ENCODE measurements at places on chromosomes 7 and 10. TPM values are rescaled to one million over a fixed set of nuclear protein-coding genes. Genes with fewer than 3 reads are reported as not detected.

The SLC13A4 gene
- 0.76 TPM for total RNA-seq

The CPN1 gene
- total RNA-seq = not detected

The TMEM196 gene
- total RNA-seq = 0.13 TPM

The PIK3CG gene
- 0.11 TPM for total RNA-seq

The CPA2 gene
- 0.43 TPM for total RNA-seq

The CDH23 gene
- total RNA-seq = 4.3 TPM

The SPDYE9 gene
- total RNA-seq = not detected

The SLC29A4 gene
- 0.54 TPM for total RNA-seq

The RARRES2 gene
- 0.32 TPM for total RNA-seq

The ADAM12 gene
- total RNA-seq = 93.8 TPM

The ARHGAP22 gene
- 41.2 TPM for total RNA-seq

The AFAP1L2 gene
- 0.13 TPM for total RNA-seq

The DPP6 gene
- total RNA-seq = not detected

The TAS2R41 gene
- not detected for total RNA-seq

The ABCC2 gene
- total RNA-seq = 1.6 TPM

The USP6NL gene
- total RNA-seq = 17.2 TPM

The NFKB2 gene
- 18.5 TPM for total RNA-seq

The ELMO1 gene
- total RNA-seq = 15.3 TPM

The HABP2 gene
- not detected for total RNA-seq

The CCL24 gene
- not detected for total RNA-seq

The IGF2BP3 gene
- 0.26 TPM for total RNA-seq

The OR2A42 gene
- total RNA-seq = 0.26 TPM

The LRRTM3 gene
- not detected for total RNA-seq

The LOXL4 gene
- total RNA-seq = 32.8 TPM

The CISD1 gene
- total RNA-seq = 36.2 TPM

The OPN1SW gene
- total RNA-seq = not detected

The TMEM26 gene
- 11.8 TPM for total RNA-seq

The TMEM184A gene
- total RNA-seq = 0.26 TPM

The OTUD1 gene
- total RNA-seq = 10.6 TPM

The CHST15 gene
- total RNA-seq = 73.6 TPM

The IDI2 gene
- not detected for total RNA-seq

The CYP3A7 gene
- not detected for total RNA-seq

The C10orf105 gene
- total RNA-seq = 2.9 TPM

The HOXA4 gene
- total RNA-seq = 1.7 TPM

Data from articular chondrocyte of knee joint (primary cell).